ENCODE measurements at places on chromosomes 5 and 9. TPM values are rescaled to one million over a fixed set of nuclear protein-coding genes. Genes with fewer than 3 reads are reported as not detected.

GRCh38 chr9:129023036-129023907 lies 4.9 kb downstream of the SH3GLB2 start:
- DNase-seq = peak; percentile 75

DNA sequence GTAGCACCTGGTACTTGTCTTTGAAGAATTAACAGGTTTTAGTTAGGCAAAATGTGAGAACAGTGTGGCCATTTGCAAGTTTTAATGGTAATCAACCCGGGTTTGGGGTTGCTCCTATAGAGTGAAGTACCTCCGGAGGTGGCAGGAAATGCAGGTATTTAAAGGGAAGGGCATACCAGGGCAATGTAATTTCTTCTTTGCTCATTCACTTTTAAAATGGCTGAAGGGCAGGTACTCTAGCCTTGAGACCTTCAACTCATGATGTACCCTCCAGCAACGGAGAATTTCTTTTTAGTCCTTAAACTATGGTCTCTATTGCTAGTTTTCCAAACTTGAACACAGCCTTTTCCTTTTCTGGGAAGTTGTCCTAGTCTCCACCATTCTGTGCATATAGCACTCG lies 1.3 kb upstream of the HSPA4 start:
- no peak for DNase-seq

The PITX1 gene
- total RNA-seq = not detected

DNA sequence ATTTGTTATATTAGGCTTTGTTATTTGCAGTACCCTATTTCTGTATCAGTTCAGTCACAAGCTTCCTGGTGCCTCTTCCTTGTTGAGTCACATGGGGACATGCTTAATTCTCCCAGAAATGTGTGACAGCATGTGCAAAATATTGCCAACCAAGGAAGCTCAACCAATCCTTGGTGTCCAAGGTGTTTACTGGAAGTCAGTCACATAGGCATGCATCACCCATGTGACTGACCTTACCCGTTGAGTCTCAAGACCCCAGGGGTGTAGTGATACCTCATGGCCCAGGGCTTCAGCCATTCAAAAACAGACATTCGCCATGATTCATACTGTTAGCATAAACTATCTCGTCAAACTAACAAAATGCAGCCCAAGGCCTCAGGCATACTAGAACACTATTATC lies 9.3 kb upstream of the ANKDD1B start:
- DNase-seq = no peak

DNA sequence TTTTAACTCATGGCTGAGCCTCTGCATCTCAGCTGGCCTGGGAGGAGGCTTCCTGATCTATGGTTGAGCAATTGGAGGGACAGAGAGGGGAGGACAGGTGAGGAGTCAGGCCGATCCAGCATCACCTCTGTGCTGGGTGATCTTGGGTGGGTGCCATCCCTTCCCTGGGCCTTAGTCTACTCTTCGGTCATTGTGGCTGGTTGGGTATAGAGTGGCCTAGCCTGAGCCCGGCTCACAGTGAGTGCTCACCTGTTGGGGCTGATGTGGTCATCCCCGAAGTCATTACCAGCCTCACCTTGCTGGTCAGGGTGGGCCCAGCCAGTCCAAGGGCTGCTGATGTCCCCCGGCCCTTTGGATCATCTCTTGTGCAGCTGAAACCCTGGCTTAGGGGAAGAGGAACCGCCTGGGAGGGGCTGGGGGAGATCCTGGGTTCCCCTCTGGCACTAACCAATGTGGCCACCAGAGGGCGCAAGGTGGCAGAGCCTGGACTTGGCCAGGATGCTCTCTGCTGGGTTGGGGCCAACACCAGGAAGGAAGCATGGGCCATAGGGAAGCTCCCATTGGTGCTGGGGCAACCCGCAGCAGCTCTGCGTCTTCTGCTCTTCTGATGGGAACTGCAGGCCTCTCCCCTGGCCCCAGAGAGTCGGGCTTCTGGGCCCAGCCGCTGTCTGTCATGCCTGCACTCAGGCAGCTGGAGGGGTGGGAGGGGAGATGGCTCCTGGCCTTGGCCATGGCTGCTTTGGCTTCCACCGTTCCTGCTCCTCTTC lies 17.3 kb upstream of the ODF2 start:
- peak; percentile 92 for DNase-seq

DNA sequence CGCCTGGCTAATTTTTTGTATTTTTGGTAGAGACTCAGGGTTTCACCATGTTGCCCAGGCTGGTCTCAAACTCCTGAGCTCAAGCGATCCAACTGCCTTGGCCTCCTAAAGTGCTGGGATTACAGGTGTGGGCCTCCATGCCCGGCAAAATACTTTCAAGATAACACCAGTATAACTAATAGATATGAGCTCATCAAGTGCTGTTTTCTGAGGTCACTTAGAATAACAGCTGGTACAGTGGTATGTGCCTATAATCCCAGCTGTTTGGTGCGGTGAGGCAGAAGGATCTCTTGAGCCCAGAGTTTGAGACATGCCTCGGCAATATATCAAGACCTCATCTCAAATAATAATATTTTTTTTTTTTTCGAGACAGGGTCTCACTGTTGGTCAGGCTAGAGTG lies 30.5 kb upstream of the CREBRF start:
- no peak for DNase-seq

- DNase-seq = no peak
These were observed 170.8 kb upstream of the RGMB start for GRCh38 chr5:98602534-98603112.

The WHRN gene
- total RNA-seq = 0.56 TPM

- peak; percentile 77 for DNase-seq
These were observed 16.1 kb downstream of the LIFR start for GRCh38 chr5:38540314-38540713.

DNA sequence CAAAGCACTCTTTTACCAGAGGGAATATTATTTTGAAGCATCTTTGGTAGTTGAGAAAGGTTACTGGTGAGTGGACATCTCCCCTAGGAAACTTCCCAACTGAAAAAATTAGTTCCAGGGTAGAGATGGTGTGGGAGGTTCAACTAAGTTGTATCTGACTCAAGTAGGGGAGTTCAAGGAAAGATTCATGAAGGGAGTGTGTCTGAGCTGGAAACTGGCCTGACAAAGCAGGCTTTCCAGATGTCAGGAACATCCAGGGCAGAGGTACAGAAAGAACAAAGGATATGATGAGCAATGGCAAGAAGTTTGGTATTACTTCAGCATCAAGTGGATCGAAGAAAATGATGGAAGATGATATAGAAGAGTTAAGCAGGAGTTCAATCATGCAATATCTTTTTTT lies 458.0 kb upstream of the RIOK2 start:
- DNase-seq = no peak

DNA sequence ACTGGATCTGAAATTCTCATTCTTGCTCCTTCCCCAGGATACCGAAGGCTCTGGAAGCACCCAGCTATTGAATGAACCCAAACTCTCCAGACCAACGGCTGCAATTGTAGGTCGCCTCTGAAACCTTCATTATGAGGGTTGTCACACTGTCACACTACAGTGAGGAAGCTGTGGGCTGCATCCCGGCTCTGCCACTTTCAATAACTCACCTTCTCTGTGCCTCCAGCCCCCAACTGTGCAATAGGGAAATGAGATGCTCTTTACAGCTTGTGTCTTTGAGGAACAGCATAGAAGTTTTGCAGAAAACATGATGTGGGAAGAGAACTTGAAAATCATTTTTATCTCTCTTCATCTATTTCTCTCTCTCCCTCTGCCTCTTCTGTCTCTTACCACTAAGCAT lies 69.6 kb upstream of the TGFBR1 start:
- DNase-seq = no peak

The MLANA gene
- not detected for total RNA-seq

DNA sequence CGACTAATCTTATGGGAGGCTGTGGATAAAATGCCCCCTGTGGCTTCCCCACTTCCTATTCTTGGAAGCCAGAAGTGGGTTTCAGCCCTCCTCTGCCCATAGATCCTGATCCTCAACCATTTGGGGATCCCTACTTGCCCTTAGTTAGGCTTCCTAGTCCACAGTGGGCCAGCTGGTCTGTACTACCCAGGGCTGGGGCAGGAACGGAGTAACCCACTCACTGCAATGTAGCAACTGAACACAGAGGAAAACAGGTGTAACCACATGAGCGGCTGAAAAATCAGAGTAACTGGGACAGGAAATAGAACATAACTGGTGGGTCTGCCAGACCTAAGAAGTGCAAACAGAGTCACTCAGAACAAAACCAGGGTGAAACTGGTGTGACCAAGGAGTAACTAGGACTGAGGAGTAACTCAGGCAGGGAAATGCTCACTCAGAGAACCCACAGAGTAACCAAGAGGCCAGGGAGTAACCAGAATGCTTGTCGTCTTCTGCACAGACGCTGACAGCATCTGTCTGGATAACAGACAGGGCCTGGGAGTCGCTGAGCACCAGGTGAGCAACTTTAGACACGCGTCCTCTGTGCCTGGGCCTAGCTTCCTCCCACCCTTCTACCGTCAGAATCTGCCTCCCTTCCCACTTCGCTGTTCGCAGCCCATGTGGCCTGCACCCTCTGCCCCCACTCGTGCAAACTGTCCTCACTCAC lies 1.0 kb downstream of the AQP3 start:
- no peak for DNase-seq

DNA sequence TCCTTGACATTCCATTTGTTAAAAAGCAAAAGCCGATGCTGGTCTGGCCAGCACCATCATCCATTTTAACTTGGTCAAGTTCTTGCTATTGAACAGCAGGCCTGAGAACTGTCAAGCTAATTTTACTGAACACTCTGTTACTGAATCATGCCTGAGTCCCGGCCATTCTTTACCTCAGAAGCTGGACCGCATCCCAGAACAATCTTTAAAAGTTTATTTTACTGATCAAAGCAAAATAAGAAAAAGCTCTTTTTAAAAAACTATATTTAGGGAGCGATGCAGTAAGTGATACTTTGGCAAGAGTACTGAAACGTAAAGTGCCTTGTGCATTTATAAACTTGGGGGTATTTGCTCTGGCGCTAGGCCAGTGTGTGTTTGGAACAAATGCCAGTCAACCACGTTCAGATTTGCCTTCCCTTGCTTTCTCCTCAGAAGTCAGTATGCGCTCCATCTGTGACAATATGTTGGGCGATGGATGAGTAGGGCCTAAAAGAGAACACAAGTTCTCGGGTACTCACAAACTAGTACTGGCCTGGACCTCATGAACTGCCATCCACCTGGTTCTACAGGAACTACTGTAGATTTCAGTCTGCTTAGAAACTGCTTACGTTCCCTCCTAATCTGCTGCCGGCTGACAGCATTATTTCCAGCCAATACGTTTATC lies 161.9 kb downstream of the MAPKAP1 start:
- no peak for DNase-seq

- peak; percentile 67 for DNase-seq
These were observed 22.1 kb downstream of the GFPT2 start for GRCh38 chr5:180330810-180331646.

DNA sequence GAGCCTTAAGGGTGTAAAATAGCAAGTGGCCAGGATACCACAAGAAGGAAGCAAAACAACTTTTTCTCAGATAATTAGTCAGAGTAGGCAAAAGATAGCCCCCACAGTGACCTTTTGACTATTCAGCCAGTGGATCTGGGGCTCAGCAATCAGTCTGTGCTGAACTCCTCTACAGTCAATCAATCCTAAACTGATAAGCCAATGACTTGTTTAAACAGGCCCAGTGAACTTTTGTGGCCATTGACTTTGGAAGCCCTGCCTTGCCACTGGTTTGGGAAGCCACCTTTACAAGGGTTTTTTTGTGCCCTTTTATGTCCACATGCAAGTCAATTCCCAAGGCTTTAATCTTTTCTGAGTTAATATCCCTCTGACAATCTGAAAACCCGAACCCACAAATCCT lies 1565.0 kb upstream of the WWC1 start:
- DNase-seq = no peak

GRCh38 chr5:157535042-157535865 lies 40.3 kb downstream of the ADAM19 start:
- DNase-seq = peak; percentile 64

- no peak for DNase-seq
These were observed 1.8 kb upstream of the EDF1 start for GRCh38 chr9:136867917-136868316.

Data from Right ventricle myocardium superior (tissue), 1 donor.